Fibroblast of mammary gland (primary cell): ENCODE measurements at places on chromosomes 11 and 22.

DNA sequence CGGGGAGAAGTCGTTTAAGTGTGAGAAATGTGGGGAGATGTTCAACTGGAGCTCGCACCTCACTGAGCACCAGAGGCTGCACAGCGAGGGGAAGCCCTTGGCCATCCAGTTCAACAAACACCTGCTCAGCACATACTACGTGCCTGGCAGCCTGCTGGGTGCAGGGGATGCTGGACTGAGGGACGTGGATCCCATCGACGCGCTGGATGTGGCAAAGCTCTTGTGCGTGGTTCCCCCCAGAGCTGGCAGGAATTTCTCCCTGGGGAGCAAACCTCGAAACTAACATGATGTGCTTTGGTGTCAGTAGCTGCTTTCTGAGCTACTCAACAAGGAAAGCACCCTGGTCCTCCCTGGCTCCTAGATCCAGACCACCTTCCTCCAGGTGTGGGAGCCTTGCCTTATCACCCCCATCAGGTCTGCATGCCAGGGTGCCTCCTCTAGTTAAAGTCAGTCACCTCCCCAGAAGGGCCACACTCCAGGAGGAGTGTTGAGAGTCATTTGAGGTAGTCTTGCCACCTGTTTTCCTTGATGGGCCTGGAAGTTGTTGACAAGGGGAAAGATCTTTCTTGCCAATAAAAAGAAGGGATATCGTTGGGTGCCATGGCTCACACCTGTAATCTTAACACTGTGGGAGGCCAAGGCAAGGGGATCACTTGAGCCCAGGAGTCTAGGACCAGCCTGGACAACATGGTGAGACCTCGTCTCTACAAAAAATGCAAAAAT lies 12.9 kb downstream of the ZNF74 start:
- no peak for DNase-seq

GRCh38 chr11:95088946-95089619 lies 563 bp upstream of the ENDOD1 start:
- no peak for DNase-seq

DNA sequence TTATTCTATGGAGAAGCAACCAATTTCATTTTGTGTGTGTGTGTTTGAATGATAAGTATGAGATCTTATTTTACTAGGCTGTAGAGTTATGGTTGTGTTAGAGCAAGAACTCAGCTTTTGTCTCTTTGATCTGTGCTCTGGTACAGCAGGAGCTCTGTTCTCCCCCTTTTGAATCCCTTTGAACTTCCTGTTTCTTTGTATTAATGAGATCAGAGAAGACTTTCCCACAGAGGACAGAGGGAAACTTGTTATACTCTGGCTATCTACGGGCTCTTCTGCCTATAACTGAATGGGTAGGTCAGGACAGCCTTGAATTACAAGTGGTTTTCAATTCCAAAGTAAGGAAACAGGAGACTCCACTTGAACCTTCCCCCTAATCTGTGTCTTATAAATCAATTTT lies 1015.0 kb upstream of the RAG2 start:
- no peak for DNase-seq

- no peak for DNase-seq
Measured at GRCh38 chr11:71527576-71528210, 626 bp downstream of the KRTAP5-7 start.

DNA sequence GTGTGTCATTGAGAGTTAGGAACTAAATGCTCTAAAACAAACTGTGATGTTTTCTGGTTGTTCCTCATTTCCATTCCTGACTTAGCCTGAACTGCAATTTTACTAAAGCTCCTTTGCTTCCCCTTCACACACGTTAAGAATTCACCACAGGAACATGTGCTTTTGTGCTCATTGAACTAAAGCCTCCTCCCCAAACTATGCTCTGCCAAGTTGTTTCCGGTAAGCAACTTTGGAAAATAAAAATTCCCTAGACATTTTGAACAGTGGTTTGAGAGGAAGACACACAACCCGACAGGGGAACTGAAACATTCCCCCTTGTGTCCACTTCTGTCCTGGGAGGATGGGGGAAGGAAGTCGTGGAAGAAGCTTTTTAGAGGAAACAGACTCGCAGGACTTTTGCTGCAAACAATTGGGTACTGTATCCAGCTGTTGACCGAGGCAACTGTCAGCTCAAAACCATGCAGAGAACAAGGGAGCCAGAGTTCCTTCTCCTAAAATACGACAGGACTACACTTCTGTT lies 66.9 kb downstream of the GAB2 start:
- DNase-seq = peak; percentile 58

DNA sequence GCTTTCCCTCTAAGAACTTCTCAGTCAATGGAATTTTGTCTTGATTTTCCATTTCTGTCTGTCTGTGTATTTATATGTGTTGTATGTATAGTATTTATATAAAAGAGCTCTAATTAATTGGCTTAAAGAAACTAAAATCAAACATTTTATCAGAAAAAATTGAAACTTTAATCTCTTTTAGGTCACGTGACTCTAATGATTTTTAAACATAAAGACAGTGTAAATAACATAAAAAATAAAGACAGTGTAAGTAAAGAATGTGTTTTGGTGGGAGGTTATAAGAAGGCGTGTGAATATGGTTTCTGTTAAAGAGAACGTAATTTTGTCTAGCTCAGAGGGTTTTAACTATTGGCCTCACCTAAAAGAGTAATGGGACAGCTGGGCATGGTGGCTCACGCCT lies 2.4 kb downstream of the JAML start:
- no peak for DNase-seq

GRCh38 chr22:46079861-46080821 lies 70.2 kb upstream of the PPARA start:
- peak; percentile 86 for DNase-seq

DNA sequence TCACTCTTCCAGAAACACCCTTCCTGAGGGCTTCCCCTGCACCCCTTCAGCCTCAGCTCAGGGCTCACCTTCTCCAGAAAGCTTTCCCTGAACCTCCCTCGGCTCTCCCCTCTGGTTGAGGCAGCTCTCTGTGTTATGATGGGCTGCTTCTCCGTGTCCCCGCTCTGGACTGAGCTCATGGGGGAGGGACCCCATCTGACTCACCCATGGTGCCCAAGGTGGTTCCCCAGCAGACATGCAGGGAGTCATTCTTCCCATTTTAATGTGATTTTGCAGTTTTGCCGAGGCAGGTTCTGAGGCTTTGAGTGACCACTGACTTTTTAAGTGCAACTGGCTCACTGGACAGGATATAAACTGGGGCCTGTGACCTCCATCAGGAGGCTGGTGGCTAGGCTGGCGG lies 495.1 kb downstream of the TBC1D22A start:
- DNase-seq = no peak

DNA sequence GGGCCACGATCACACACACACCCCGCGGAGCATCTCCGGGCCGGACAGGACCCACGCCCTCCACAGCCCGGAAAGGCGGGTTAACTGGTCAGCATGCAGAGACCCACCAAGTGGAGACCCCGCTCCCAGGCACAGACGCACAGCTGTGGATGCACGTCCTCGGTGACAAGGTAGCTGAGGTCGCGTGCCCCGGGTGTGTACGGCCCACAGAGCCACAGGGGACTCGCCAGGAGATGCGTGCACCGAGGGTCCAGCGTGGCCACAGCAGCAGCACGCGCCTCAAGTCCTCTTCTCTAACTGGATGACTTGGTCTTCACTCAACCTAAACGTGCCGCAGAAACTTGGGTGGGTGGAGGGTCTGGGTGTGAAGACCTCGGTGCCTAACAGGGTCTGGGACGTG lies 5.5 kb downstream of the H19 start:
- DNase-seq = no peak

DNA sequence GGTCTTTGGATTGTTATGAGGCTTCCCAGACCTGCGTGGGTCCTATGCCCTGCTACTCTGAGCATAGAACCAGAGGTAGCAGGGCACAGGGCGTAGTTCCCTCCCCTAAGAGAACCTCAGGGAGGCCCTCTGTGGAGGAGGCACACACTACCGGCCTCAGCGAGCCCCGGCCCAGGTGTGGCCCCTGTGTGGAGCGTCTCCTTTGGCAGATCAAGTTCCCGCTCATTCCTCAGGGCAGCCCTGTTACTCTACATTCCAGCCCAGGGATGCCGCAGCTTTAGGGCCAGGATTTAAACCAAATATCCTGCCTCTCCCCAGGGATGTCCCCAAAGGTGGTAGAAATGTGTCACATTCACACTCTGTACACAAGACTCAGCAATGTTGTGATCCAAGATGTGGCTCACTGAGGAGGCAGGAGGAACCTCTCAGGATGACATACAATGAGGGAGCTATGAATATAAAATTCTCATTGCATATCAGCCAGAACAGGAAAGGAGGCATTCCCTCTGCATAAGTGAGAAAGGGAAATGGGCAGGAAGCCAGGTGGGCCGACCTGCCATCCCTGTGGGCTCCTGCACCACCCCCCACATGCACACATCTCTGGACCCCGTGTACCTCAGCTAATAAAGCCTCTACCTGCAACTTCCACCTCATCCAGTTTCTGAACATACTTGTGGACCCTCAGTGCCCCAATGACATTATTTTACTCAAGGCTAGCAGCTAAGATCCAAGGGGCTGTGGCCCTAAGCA lies 131.9 kb upstream of the TEAD1 start:
- DNase-seq = no peak

DNA sequence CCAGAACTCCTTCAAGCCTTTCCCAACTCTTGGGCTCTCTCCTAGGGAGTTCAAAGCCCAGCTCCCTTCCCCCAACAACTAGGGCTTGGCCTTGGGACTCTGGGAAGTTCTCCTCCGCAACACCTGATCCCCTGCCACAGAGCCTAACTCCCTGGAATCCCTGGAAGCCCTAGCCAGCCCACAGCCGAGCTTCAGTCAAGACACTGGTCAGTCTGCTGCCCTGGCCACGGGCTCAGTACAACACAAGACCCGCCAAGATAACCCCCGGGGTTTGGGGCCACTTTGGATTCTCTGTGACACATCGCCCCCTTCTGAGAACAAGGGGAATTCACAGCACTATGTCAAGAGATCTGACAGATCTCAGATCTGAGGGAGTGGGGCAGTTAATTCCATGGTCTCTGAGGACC lies 58.3 kb downstream of the SLC22A12 start:
- DNase-seq = peak; percentile 25

DNA sequence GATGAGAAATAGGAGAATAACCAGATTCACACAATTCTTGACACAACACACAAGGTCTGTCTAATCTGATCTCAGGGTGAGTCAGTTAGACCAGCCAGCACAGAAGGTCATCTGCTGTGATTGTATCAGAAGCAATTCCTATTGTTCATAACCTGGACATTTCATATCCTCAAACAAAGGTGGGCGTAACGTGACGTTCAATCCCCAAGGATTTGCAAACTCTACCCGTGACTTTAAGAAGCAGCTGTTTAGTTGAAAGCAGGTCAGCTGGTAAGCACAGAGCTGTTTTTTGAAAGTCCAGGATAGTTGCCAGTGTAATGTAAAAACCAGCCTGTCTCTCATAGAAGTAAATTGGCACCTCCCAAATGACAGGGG lies 385.1 kb downstream of the DCDC1 start:
- peak; percentile 70 for DNase-seq

- DNase-seq = no peak
Measured at GRCh38 chr11:119103793-119104192, 2.1 kb upstream of the DPAGT1 start.

DNA sequence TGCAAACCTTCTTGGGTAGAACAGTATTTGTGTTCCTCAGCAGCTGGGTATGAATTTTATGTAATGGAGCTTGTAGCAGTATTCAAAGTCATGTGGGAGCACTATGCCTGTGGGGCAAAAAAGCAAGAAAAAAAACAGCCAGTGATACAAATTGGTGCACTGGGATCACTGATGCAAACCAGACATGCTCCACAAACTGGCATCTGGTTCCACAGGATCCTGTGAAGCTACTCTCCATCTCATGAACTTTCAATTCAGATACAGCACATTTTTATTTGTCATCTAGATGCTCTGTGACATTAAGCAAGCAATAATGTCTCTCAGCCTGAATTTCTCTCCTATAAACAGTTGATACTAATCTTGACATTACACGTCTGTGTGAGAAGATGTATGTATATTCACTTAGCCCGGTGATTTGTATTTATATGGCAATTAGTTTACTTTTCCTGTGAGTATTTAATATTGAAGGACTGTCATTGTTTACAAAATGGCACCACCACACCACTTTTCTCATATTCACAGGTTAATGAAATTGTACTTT lies 208.5 kb upstream of the GRIA4 start:
- DNase-seq = no peak

GRCh38 chr11:15884777-15885540 lies 471.4 kb downstream of the SOX6 start:
- DNase-seq = no peak

DNA sequence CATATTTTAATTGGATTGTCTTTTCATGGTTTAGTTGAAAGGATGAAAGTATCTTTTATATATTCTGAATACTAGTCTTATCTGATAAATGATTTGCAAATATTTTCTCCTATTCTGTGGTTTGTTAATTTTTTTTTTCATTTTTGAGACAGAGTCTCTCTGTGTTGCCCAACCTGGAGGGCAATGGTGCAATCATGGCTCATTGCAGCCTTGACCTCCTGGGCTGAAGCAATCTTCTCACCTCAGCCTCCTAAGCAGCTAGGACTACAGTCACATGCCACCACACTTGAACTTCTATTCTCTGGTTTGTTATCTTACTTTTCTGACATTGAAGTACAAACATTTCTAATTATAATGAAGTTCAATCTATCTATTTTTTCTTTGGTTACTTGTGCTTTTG lies 30.0 kb upstream of the FAR1 start:
- DNase-seq = no peak

GRCh38 chr11:31874631-31875191 lies 63.6 kb upstream of the PAX6 start:
- DNase-seq = no peak

GRCh38 chr22:49251371-49251770 lies 576.3 kb downstream of the BRD1 start:
- no peak for DNase-seq

DNA sequence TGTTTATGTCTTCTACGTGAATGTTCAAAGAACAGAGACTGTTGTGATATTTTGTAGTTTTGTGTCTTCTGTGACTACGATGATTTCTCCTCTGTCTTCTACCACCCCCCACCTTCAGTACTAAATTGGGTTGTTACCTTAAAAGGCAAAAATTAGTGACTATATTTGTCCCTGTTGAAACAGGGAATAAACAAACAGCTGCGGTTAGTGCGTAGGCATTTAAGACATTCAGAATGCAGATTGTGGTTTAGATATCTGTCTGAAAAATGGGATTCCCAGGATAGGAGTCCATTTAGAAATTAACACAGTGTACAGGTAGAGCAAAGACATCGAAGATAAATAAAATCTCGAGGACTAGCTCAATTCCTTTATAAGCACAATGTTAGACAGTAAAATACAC lies 15.6 kb upstream of the ARHGAP42 start:
- no peak for DNase-seq

- peak; percentile 47 for DNase-seq
Measured at GRCh38 chr22:28375761-28376534, 303.7 kb downstream of the TTC28 start.

- no peak for DNase-seq
Measured at GRCh38 chr11:76880956-76881355, 20.2 kb downstream of the ACER3 start.
